ENCODE measurements at places on chromosomes 1 and 21.

GRCh38 chr21:36134803-36135390 lies at the start of gene CBR3:
Gene CBR3, plus strand, starts transcription at chr21:36135079. Its CDS starts 114 bp downstream, at chr21:36135193.
- no peak for DNase-seq

DNA sequence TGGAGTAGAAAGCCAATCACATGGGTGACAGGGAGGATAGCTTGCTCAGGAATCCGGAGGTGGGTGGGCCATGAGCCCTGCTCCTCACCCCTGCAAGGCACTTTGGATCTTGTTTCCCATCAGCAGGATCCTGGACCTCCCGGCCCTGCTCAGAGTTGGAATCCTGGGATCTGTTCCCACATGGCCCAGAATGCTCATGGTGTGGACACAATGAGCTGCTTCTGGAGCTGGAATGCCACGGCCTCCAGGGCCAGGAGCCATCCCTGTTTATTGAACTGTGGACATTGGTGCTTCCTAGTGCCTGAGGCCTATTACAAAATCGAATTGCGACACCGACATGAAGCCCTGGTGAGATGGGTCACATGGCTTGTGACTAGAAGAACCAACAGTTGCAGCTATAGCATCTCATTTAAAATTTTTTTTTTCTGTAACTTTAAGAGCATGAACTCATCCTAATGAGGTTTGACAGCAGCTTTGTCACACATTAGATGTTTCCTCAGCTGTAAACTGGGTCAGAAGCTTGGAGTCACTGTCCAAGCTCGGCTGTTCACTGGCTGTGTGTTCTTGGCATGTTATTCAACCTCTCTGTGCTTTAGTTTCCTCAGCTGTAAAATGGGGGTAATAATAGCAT lies 40.4 kb upstream of the GOLT1A start:
- peak; percentile 83 for DNase-seq

DNA sequence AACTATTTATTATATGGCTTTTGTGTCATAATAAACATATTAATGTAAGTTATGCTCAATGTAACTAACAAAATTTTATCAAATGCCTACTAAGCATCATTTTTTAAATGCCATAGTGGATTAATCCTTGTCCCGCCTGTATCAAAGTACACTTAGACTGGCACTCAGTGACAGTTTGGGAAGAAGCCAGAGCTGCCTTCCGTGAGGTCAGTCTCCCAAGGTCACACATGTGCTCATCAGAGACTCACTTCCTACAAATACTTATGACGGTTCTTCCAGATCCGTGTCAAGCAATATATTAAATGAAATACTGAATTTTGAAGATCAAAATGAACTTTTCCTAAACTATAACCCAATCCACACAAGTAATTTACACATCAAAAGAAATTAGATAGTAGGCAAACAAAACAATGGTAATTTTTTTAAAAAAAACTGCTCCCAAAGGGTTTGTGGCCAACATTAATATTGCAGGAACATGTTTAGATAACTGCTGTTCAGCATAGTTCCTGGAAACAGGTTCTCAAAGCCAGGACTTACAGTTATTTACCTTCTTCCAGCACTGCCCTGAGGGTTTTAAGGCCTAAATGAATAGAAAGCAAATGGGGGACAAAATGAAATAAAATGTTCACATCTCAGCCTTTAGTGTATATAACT lies 27.2 kb downstream of the WLS start:
- no peak for DNase-seq

DNA sequence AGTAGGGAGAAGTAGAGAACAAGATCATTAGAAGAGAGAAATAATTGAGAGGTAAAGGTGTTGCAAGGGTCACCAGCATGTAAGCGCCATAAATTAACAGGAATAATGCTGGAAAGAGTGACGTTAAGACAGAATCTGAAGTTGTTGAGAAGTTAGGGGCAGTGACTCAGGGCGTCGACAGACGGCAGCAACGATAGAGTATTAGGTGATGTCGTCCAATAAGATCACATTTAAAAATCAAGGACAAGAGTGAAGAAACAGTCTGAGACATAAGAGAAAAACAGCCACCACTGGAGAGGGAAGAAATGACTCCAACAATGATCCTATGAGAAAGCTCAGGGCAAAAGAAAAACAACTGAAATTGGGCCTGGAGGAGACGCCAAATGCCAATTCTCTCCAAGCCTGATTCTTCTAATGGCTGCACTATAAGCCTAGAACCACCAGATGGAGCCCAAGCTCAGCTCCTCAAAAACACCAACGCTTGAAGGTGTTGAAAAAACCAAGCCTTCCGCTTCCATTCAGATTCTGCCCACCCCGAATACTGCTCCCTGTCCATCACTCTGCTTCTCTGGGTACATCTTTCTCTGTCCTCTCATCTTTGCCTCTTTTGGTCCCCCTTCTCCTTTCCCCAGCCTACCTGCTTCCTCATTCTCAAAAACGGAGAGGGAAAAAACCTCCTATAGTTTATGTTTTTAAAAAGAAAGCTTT lies 70.0 kb downstream of the LUZP1 start:
- peak; percentile 71 for DNase-seq

- peak; percentile 95 for DNase-seq
Observed at GRCh38 chr1:22053017-22053860, 730 bp downstream of the CDC42 start.

- no peak for DNase-seq
Observed at GRCh38 chr1:84268346-84268745, 33.2 kb upstream of the SAMD13 start.

- DNase-seq: no peak
Observed at GRCh38 chr1:211511947-211512346, 20.0 kb upstream of the RD3 start.

DNA sequence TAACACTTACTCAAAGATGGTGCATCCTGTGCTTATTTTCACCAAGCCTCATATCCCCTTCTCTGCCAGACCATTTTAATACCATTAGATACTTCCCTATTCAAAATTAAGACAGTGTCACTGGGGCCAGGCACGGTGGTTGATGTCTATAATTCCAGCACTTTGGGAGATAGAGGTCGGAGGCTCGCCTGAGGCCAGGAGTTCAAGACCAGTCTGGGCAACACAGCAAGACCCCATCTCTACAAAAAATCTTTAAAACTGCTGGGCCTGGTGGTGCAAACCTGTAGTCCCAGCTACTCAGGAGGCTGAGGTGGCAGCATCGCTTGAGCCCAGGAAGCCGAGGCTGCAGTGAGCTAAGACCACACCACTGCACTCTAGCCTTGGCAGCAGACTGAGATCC lies 28.2 kb downstream of the APP start:
- no peak for DNase-seq

GRCh38 chr1:70979881-70980280 lies 67.7 kb downstream of the PTGER3 start:
- DNase-seq: no peak

DNA sequence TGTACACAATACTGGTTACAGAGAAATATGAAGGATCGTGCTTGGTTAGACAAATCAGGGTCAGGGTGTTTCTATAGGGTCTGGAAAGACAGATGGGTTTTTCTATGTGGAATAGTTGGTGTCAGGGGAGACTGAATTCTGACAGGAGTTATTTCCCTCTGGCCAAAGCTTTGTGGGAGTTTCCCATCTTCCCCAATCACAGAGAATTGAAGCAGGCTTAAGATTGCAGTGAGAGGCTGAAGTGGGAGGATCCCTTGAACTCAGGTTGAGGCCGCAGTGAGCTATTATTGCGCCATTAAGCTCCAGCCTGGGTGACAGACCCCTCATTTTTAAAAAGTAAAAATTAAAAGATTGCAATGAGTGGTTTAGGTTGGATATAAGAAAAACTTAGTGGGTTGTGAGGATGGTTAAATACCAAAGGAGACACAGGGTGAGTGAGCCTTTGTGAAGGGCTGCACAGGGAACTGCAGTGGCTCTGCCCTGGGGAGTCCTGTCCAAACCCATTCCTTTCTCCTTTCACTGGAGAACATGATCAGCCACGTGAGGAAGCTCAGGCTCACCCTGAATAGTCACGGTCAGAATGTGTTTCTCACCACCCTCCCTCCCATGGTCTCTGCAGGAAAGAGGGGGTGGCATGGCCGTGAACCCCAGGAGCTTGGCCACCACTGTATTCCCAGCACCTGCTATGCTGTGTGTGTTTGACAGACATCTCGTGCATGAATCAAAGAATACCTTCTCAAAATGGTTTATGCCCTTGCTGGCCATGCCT lies 101.2 kb downstream of the INTS7 start:
- no peak for DNase-seq

GRCh38 chr1:205306929-205307566 lies 14.5 kb downstream of the NUAK2 start:
- DNase-seq: no peak

- DNase-seq: peak; percentile 86
Observed at GRCh38 chr1:12052008-12052573, 11.0 kb upstream of the TNFRSF8 start.

GRCh38 chr1:43565600-43566360 lies 35.1 kb downstream of the PTPRF start:
- peak; percentile 48 for DNase-seq

DNA sequence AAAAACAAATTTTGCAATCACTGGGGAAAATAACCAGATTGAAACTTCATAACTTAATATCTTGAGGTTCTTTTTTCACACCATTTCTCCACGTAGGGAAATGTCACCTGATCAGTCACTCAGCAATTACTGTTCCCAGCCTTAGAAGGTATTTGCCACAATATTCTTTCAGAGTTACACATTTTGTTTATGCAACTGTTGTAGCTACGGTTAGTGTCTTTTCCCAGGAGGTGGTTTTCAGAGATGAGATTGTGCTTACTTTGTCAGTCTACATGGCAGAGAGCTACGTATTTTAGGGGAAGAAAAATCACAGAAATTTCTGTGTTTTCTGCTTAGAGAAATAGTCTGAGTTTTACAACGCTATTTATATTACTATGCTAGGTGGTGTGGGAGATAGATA lies 792.8 kb upstream of the B3GALT2 start:
- DNase-seq: no peak

- no peak for DNase-seq
Observed at GRCh38 chr1:158577561-158577960, 2.1 kb downstream of the OR10X1 start.

- DNase-seq: no peak
Observed at GRCh38 chr1:51623025-51623424, 6.1 kb downstream of the OSBPL9 start.

DNA sequence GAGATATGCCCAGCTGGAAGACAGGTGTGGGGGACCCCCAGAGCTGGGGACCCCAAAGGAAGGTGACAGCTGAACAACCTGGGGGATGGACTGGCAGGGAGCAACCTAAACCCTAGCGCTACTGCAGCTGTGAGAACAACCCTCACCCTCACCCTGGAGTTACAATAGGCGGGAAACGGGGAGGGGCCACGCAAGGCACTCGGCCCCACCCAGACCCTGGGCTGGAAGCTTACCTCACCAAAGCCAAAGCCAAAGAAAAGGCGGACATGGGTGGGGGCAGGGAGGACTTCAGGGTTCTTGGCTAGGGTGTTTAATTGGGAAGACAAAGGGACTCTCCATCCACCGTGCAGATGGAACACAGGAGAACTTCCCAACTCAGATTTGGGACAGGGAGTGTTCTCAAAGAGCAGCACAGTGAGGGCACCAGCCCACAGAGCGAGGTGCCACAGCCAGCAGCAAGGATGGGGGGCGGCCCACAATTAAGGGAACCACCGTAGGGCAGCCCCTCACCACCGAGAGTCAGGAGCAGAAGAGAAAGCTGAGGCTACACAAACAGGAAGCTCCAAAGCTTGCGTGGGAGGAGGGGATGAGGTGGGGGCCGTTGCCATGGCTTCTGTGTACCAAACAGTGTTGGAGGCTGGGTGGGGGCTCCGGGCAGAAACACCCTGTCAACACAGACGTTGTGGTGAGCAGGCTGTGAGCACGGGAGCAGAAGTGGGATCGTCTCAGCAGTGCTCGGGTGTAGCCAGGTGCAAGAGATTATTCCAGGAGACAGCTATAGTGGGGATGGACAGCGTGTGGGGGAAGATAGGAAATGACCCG lies 1.9 kb downstream of the TAGLN2 start:
- DNase-seq: peak; percentile 80

- DNase-seq: peak; percentile 74
Observed at GRCh38 chr1:212247179-212247721, 38.0 kb upstream of the PPP2R5A start.

- no peak for DNase-seq
Observed at GRCh38 chr1:15224259-15224869, 22.7 kb upstream of the FHAD1 start.

- DNase-seq: no peak
Observed at GRCh38 chr1:54124472-54124871, 28.3 kb downstream of the CDCP2 start.

DNA sequence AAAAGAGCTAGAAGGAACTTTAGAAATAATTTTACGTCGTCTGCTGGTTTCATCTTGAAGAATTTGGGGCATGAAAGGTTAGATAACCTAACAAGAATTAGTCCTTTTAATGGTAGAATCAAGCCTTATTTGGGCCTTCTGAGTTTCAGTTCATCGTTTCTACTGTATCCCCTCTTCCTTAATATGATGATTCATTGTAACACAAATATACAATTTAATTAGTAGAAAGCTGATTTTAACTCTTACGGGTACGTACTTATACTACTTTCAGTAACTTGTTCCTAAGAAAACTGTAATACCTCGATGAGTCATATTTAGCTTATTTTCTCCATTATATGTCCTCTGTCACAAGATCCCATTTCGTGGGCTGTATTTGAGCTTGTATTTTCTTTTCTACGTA lies 264.7 kb downstream of the RYR2 start:
- DNase-seq: no peak

- no peak for DNase-seq
Observed at GRCh38 chr1:222466150-222466865, 81.6 kb downstream of the HHIPL2 start.

DNA sequence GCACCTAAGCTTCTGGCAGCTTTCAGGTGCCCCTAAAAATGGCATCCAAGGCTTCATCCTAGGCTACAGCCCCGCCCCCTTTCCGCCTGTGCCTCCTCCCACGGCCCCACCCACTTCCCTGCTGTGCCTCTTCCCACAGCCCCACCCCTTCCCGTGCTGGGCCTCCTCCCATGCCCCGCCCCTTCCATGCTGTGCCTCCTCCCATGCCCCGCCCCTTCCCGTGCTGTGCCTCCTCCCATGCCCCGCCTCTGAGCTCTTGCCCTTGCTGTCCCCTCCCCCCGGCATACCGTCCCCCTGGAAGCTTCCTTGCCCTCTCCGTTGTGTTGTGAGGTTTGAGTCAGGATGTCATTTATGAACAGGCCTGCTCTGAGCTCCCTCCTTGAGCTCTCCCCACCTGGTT lies 228.5 kb upstream of the AJAP1 start:
- no peak for DNase-seq

- no peak for DNase-seq
Observed at GRCh38 chr1:177854951-177855350, 114.9 kb downstream of the SEC16B start.

DNA sequence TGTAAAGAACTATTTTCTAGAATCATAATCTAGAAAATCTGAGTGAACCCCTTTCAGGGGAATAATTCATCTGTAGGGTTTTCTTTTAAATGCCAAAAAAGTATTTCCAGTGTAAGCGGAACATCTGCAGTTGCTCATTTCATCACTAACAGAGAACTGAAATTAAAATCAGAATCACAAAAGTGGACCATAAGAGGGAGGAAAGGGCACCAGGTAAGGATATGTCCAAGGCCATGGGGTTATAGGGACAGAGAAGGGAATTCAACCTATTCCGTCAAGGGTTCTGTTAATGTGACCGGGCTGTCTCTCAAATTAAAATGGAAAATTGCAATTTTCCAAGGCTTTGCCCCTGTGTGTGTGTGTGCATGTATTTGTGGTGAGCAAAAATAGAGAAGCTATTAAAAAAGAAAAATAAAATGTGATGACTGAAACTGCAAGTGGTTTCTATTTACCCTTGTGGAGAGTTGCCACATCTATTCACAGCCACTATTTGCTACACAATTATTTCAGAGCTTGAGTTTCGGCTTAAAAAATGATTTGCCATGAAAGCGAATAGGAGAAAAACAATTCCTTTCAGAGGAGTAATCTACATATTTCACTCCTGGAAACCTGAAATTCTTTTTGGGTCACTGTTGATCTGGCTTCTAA lies 53.1 kb downstream of the APP start:
- DNase-seq: no peak

Data from amniotic epithelial cell (primary cell).